AG08395 (cell line): ENCODE measurements at places on chromosomes 5 and 9.

DNA sequence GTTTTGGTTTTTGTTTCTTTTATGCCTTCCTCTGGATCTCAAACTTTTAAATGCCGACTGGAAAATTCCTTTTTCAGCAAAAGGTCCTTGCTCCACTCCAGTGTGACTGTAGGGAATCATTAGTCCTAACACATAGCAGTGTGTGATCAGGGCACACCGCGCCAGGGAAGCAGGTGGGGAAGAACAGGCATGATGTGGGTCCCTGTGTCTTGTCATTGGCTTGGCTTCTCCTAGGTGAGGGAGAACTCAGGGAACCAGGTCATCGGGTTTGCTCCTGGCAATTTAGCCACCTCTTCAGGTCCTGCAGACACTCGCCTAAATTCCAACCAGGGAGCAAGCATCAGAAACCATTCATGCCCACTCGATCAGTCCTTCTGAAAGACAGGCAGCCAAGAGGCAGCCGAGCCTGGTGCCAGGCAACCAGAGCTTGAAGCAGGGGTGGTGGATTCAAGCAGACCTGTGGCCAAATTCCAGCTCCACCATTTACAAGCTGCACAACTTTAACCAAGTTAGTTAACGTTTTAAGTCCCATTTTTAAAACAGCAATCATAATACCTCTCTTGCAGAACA, 514.2 kb downstream of the BNC2 start:
- no peak for DNase-seq

DNA sequence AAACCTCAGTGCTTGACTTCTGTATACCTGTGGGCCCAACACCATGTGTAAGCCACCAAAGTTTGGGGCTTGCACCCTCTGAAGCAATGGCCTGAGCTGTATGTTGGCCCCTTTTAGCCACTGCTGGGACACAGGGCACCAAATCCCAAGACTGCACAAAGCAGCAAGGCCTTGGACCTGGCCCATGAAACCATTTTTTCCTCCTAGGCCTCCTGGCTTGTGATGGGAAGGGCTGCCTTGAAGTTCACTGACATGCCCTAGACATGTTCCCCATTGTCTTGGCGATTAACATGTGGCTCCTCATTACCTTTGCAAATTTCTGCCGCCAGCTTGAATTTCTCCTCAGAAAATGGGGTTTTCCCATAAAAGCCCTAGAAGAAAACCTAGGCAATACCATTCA, 345.5 kb downstream of the MLLT3 start:
- no peak for DNase-seq

- no peak for DNase-seq
These were observed 14.3 kb downstream of the GAPT start for GRCh38 chr5:58505502-58505901.

DNA sequence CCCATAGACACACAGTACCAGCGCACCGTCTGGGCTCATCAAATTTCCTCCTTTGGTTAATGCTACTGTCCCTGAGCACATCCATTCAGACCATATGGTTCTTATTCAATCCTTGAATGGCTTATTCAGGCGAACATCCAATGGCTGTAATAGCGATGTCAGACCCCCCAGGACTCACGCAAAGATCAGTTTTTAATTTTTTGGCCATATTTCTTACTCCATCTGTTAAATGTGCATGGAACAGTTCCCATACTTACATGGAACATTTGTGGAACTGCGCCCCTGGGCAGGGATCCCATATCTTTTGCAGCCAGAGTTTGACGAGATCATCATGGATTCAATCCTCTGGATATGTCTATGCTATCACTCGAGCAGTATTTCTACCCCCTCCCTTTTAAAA, 213.2 kb downstream of the ADAMTS6 start:
- no peak for DNase-seq

- peak; percentile 17 for DNase-seq
These were observed 30.2 kb downstream of the SREK1 start for GRCh38 chr5:66174338-66174737.

DNA sequence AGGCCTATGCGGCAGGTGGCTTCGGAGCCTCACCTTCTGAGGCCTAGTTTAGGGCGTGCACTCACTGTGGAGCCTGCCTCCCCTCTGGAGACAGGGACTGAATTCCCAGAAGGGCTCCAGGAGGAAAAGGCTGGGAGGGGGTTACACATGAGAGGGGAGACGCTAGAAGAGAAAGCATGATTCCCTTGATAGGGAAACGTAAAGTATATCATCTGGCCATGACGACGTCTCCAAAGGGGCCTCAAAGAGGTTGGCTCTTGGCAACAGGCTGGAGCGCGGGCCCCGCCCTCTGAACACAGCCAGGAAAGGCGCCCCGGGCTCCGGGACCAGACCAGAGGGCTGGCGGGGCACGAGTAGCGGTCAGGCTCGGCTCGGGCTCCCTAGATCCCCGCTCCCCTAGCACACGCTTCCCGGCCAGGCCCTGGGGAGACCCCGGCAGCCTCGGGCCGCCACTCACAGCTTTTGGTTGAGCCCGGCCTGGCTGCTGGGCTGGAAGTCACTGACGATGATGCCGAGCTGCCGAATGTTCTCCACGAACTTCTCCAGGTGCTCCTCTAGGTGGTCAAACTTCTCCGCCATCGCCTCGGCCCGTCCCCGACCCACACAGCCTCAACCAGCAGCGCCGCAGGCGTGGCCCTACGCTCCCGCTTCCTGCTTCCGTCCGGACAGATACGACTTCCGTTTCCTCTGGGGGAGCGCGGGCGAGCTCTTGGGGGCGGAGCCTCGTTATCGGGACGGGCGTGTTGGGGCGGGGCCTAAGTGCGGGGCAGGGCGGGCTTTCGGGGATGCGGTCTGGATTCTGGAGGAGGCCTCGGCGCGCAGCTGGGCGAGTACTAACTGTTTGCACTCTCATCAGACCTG, at the start of gene MED10:
Gene MED10, minus strand, starts transcription at position 643 of the 861 bp plus-strand sequence. Its CDS starts 64 bp downstream, at position 579.
- peak; percentile 98 for DNase-seq

GRCh38 chr5:139930406-139930805, 112.7 kb downstream of the NRG2 start:
- DNase-seq, result no peak

DNA sequence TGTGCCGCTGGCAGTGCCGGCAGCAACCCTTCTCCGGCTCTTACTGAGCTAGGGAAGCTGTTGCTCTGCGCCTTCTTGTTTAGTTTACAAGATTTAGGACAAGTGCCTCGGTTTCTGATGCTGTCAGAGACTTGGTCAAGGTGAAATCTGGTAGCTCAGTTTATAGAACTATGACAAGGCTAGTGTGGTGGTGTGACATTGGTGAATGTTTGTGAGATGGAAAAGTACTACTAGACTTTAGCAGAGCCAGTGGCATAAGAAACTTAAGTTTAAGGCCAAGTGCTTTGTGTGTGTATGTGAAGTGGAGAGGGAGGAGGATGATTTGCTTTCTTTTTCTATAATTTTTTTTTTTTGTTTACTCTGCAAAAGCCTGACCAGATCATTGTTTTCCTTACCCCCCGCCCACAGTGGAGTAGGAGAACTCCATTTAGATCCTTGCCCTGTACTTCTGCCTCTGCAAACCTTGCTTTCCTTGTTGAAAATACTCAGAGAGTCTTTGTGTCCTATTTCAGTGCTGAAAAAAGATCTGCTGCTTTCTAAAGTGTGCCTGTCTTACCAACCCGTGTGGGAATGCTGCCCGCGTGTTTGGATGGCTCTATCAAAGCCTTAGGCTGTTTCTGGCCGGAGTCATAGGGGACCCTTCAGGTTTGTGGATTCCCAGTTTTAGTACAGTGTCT, 75.9 kb downstream of the TRIO start:
- no peak for DNase-seq

- no peak for DNase-seq
These were observed 71.8 kb upstream of the ALDH1A1 start for GRCh38 chr9:73024601-73025034.

DNA sequence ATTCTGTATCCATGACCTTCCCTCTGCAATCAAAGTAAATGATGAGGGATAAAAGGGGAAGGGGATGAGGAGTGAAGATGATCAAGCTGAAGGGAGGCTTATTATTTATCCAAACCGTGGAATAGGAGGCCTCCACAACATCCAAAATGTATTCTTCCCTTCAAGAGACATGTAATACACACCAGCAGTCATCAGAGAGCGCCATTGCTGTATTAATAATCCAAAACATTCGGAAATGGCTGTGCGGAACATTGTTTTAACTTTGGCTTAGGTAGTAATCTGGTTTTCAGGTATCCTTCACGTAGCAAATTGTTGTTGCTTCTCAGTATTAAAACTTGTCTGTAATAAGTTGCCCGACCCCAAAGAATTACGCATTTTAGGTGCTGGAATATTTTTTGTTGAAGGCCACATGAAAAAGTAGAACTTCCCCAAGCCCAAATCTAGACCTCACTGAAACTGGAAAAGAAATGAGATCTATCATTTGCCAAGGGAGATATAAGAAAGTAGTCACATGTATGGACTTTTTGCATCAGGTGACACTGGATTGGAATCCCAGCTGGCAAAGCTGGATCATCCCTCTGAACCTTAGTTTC, 2.6 kb upstream of the BOD1 start:
- peak; percentile 72 for DNase-seq

GRCh38 chr5:87094347-87094746, 173.3 kb upstream of the RASA1 start:
- DNase-seq, result no peak

DNA sequence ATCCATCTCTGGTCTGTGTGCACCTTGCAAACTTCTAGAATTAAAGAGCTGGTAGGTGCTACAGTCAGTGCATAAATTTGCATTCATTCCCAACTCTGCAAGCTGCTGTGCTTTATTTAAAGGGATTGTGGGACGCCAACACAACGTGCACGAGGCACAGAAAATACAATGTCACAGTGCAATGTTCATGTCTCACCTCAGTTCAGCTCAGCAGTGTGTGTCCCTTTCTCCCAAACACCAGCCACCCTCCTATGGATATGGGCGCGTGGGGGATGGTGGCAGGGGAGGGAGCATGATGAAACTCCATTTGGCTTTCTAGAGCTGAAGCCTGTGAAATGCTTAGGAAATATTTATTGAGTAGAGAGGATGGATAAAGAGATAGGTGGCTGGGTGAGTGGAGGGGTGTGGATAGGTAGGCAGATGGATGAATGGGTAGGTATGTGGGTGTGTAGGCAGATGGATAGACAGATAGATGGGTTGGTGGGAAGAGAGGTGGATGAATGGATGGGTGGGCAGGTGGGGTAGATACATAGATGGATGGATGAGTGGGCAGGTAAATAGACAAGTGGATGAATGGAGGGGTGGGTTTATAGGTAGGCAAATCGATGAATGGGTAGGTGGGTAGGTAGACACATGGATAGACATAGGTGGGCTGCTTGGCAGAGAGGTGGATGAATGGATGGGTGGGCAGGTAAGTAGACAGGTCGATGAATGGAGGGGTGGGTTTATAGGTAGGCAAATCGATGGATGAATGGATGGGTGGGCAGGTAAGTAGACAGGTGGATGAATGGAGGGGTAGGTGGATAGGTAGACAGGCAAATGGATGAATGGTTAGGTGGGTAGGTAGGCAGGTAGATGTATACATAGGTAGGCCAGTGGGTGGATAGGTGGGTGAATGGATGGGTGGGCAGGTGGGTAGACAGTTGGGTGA, 92.7 kb upstream of the FCN2 start:
- no peak for DNase-seq

DNA sequence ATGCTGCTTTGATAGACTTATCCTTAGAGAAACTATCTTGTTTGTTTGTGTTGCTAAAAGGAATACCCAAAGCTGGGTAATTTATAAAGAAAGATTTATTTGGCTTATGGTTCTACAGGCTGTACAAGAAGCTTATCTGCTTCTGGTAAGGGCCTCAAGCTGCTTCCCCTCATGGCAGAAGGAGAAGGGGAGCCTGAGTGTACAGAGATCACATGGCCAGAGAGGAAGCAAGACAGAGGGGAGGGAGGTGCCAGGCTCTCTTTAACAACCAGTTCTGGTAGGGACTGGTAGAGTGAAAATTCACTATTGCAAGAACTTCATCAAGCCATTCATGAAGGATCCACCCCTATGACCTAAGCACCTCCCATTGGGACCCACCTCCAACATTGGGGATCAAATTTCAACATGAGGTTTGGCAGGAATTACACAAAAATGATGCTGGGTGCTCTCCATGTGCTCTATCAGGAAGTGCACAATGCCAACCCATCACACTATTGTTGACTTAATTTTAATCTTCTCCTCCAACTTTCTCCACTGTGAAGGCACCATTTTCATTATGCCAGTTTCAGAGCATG, 115.1 kb upstream of the SHB start:
- no peak for DNase-seq

- DNase-seq, result no peak
These were observed 141.8 kb downstream of the UNC13B start for GRCh38 chr9:35303567-35303966.

DNA sequence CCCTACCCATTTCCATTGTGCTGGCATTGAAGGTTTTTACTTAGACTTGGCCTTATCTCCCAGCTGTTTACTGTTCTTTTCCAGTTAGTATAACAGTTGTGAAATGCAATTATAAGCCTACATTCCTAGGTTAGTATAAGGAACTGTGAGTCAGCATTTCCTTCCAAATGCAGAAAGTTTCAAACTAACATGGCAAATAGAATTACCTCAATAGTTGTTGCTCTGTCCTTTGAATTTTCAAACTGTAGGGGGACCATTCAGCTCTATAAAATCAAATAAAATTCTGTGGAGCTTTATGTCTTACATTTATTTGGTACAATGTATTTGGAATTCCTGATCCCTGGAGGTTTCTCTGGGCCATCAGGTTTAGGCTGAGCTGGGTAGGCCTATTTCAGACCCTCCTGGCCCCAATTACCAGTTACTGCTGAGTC, 47.2 kb downstream of the ARHGEF28 start:
- DNase-seq, result peak; percentile 71

GRCh38 chr5:152136321-152136720, 211.7 kb upstream of the GLRA1 start:
- DNase-seq, result no peak

DNA sequence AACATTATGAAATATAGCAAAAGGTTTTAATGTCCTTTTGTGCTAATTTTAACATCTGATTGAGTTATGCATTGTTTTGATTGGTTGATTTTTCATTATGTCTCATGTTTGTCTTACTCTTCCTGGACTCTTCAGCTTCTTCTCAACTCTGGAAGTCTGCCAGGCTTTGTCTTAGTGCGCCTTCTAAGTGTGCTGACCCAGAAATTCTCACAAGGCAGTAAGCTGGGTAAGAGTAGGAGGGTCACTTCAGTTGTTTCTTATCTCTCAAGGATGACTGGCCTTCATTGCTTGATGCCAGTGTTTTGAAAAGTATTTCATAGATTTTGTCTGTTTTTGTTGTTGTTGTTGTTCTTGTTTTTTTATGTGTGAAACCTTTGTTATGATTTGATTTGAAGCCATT, 59.2 kb downstream of the RIC1 start:
- DNase-seq, result no peak

DNA sequence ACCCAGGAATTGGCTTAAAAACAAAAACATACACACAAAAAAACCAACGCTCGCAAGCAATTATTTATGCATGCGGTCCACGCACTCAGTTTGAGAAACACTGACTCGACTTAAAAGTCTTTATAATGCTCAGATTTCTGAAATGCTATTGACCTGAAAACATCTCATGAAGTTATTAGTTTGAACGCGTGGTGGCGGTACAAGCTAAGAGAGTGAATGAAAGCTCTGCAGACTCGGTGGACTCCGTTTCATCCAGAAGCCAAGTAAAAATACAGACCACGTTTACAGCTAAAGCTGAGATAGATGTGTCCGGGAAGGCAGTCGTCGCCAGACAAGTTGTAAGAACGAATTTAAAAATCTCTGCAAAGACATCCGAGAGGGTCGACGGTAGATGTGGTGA, at the start of gene PCDHB6:
Gene PCDHB6, plus strand, starts transcription at position 246 of the 400 bp plus-strand sequence. CDS start 201 bp downstream, outside the sequence.
- DNase-seq, result peak; percentile 19
